ENCODE measurements at places on chromosomes 6 and 20.

GRCh38 chr20:38298768-38299288 is 5.1 kb upstream of the BPI start:
- no peak for DNase-seq

DNA sequence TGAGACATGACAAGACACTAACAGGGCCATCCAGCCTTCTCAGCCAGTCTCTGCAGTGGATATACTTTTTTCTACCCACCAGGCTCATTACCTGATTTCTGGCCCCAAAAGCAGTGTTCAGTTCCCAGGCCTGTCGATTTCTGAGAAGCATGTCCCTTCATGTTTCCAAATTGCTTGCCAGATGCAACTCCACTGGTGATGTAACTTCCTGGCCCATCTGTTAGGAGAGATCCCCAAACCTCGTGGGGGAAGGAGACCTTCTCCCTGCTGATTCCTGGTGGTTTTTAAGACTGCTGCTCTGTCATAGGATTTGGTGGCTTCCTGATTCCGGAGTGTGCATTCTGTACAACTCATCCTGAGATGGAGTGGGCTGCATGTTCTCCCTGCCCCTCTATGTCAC is 31.6 kb upstream of the MRPS10 start:
- DNase-seq: no peak

DNA sequence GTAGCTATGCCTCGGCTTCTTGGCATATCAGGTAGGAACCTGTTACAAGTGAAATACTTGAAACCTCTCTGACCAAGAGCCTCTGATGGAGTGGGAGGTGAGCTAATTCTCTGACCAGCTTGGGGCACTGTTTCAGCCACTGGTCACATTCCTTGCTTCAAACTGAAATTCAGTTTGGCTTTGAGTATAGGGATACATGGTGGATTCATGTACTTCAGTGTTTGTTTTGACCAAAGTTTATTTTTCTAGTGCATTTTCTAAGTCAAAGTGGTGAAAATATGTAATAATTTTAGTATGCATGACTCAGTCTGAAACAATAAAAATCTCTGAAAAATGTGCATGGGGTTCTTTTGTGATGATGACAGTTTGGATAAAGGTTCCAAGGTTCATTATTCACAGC is 18.6 kb downstream of the TTPAL start:
- no peak for DNase-seq

DNA sequence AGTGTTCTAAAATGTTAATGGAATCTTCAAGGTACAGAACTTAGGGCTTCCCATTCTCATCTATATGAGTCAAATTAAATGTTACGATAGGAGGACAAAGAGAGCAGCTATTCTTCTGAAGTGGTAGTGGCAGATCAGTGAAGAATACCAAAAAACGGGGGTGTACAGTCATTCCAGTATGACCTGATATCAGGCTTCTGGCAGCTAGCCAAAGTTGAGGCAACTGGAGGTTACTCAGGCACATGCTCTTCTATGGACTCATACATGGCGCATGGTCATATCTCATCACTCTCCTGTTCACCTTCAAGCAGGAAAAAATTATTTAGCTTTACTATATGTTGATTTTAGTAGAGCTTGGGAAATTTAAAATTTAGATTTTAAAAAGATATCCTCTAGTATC is 1608.8 kb downstream of the GRIK2 start:
- DNase-seq: no peak

- DNase-seq: no peak
These were observed 164.4 kb upstream of the KCNG1 start for GRCh38 chr20:51187261-51187660.

- DNase-seq: no peak
These were observed 431.1 kb upstream of the CDH4 start for GRCh38 chr20:60820918-60821317.

- DNase-seq: no peak
These were observed 21.7 kb downstream of the MYB start for GRCh38 chr6:135202836-135203235.

DNA sequence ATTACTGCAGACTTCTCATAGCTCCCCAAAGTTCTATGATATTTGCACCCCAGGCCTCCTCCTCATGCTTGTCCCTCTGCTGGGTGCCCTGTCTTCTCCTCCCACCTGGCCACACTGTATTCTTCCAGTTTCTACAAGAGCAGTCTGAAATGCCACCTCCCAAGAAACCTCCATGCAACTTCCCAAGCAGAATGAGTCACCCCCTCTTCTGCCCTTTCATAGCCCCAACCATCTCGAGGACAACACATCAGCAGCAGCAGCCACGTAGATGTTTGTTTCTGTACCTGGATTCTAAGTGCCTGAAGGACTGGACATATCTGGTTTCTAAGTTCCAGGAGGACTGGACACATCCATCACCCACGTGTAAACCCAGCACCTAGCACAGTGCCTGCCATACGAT is 6.6 kb upstream of the ULBP2 start:
- DNase-seq: no peak

- DNase-seq: no peak
These were observed 7.6 kb downstream of the GNAS-AS1 start for GRCh38 chr20:58843128-58843556.

DNA sequence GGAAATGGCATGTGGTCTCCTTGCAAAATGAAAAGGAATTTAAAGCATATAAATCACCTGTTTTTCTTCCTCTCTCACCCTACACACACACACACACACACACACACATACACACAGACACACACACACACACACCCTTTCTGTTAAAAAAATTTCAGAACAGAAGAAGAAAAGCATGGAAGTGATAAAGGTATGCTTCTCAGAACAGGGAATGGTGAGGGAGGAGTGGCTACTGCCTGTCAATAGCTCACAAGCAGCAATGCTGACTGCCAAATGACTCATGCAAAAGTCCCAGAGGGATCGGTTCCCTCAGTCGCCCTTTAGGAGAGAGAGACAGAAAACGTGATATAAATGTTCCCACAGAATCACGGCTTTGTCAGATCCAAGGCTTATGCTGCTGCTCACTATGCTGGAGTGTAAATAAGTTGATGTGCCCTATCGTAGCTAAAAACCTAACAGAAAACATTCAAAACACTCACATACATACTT is 102.6 kb downstream of the IBTK start:
- no peak for DNase-seq

GRCh38 chr20:20413810-20414281 is 45.9 kb downstream of the INSM1 start:
- no peak for DNase-seq

- no peak for DNase-seq
These were observed 167.9 kb upstream of the STMND1 start for GRCh38 chr6:16933961-16934360.

DNA sequence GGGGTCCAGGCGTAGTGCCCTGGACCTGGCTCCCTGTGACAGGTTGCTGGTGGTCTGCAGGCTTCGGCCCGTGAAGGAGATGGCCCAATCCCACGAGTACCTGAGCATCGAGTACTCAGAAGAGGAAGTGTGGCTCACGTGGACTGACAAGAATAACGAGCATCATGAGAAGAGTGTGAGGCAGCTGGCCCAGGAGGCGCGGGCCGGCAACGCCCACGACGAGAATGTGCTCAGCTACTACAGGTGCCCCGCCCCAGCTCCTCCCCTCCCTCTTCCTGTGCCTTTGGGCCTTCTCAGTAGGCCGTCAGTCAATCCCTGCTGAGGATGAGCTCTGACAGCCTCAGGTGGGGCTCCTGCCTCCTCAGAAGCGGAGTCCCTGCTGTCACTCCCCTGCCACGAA is 42.6 kb downstream of the UQCC2 start:
- no peak for DNase-seq

GRCh38 chr20:15655295-15655874 is 917.9 kb downstream of the KIF16B start:
- DNase-seq: no peak

DNA sequence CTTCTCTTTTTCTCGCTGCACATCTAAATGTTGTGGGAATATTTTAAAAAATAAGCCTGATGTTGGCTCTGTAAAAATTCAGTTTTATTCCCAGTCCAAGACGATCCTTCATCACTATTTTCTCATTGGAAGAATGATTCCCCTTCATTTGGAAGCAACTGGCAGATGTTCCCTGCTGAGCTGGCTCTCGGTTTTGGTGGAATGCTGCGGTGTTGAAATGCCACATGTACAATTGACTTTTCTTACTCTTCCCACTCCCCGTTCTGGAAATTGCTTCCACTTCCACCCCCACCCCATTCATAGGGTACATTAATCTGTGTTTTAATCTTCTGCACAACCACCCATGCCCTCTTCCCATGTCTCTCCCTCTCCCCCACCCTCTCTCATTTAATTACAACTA is 496.3 kb upstream of the MAP3K7 start:
- DNase-seq: no peak

DNA sequence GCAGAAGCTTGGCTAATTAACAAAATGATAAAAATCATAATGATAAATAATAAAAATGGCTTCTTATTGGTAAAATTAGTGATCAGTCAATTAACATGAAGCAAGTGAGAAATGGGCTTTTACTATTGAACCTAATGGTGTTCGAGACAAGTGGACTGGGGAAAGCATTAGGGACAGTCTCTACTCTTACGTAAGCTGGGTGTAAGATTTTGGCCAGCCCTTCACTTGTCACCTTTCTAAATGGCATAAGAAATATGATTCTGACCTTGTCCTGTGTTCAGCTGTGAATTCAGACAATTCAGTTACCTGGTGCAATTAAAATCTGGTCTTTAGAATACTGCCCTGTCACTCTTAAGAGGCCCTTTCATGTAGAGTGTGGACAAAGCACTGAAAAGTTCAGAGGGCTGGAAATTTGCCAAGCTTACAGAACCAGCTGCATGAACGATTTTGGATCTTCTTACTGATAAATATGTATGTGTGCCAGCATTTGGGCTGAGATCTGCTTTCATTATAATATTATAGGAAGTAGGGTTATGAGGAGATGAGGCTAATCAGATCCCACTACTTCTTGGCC is 115.9 kb downstream of the QRSL1 start:
- DNase-seq: no peak

- no peak for DNase-seq
These were observed 21.3 kb downstream of the TNXB start for GRCh38 chr6:32087574-32088486.

GRCh38 chr6:37543361-37543760 is 43.7 kb upstream of the CCDC167 start:
- no peak for DNase-seq

GRCh38 chr6:33136310-33136900 is 55.9 kb downstream of the COL11A2 start:
- no peak for DNase-seq

DNA sequence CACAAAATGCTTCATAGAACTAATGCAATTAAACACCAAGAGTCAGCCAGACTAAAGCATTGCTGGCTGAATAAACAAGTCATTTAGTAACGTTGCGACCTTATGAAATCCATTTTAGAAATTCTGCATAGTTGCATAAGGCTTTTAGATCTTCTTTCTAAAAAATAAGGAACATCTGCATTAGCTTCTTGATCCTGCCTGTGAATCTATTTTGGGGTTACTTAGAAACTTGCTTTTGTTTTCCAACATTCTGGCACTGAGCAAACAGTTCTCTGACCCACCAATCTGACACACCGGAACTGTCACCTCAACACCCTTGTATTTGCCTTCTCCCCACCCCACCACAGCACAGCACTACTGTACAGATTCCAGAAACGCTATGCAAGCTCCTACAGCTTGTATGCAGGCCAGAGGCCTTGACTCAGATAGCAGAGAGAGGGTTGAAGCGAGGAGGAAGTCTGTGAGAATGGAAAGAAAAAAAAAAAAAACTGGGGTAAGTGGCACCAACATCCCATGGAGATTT is 55.0 kb downstream of the KIF13A start:
- no peak for DNase-seq

- DNase-seq: no peak
These were observed 183.6 kb downstream of the JARID2 start for GRCh38 chr6:15429141-15430110.

DNA sequence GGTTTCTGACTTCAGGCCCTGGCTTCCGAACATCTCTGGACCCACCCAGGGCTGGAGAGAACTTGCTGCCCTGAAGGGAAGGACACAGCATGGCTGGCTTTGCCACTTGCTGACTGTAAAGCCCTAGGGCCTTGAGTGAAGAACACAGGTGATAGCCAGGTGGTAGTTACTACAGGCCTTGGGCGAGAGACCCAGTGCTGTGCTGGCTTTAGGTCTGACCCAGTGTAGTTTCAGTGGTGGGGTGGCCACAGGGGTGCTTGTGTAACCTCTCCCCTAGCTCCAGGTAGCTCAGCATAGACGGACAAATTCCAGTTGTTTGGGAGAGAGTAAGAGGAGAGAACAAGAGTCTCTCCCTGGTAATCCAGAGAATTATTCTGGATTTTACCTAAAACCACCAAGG is 27.1 kb downstream of the NCOA6 start:
- DNase-seq: no peak

GRCh38 chr6:163380216-163380615 is 34.3 kb upstream of the QKI start:
- no peak for DNase-seq

- DNase-seq: no peak
These were observed 239.2 kb upstream of the FKBP1C start for GRCh38 chr6:62971976-62972658.

DNA sequence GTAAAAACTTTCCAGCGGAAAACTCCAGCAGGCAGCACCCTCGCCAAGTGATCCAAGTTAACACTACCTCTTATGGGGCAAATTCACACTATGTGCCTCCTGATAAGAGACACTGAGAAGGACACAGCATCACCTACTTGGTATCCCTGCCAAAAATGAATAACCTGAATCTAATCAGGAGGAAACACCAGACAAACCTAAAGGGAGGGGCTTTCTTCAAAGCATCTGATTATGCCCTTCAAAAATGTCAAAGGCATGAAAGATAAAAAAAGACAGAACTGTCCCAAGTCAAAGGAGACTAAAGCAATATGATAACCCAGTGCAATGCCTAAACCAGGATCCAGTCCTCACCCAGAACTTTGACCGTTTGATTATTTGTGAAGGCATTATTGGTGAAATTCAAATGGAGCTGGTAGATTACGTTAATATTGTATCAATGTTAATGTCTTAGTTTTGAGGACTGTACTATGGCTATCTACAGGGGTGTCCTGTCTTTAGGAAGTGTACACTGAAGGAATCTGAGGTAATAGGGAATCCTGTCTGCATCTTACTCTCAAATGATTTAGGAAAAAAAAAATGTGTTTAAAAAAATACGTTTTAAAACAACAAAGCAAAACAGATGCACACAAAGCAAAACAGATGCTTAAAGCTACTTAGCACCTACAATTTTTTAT is 8.3 kb downstream of the TBC1D7 start:
- DNase-seq: no peak

DNA sequence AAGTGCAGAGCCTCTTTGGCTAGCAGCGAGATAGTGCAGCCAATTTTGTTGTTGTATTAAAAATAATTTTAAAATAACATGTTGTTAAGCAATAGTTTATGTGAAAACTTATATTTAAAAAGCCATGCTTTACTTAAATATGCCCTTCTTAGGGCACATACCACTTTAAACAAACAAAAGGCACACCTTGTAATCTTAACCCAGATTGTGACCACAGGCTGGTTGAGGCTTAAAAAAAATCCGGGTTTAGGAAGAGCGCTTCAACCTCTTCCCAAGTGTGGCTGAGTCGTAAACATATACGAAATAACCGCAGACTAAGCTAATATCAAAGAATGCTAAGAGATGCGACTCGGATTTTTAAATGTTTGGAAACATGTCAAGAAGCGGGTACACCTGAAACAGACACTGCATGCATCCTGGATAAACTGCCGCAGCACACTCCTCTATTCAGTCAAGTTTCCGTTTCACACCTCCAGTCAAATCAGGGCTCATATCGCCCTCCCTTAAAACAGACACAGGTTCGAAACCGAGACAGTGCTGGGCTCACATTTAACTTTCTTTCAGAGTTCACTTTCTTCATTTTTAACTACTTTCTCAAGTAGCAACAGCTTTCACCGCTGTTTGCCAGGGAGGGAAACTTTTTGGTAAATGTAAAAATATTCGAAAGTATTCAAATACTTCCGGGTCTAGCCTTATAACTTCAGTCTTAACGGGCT is 1.5 kb downstream of the DEK start:
- no peak for DNase-seq

Measured in esophagus squamous epithelium (tissue), 5 donors.